ENCODE measurements at places on chromosomes 7 and 10. TPM values are rescaled to one million over a fixed set of nuclear protein-coding genes. Genes with fewer than 3 reads are reported as not detected.

DAGLB gene
- total RNA-seq: 46.4 TPM

FOXP2 gene
- total RNA-seq: not detected

NHLRC2 gene
- total RNA-seq: 30.9 TPM

SLC12A9 gene
- total RNA-seq: 42.3 TPM

TAS2R41 gene
- not detected for total RNA-seq

RBP4 gene
- not detected for total RNA-seq

ZNF487 gene
- total RNA-seq: 1.4 TPM

ARID5B gene
- 0.04 TPM for total RNA-seq

SSBP1 gene
- total RNA-seq: 266 TPM

AS3MT gene
- 16.5 TPM for total RNA-seq

FAM237B gene
- total RNA-seq: not detected

ORAI2 gene
- total RNA-seq: 26.6 TPM

ZNF804B gene
- not detected for total RNA-seq

Measured in H9 (cell line).